ENCODE measurements at places on chromosomes 11 and 22. TPM values are rescaled to one million over a fixed set of nuclear protein-coding genes. Genes with fewer than 3 reads are reported as not detected.

Gene ALDH3B2
- total RNA-seq = not detected

Gene MAJIN
- total RNA-seq = not detected

Gene KCTD14
- total RNA-seq = 0.25 TPM

Gene CCDC116
- 0.19 TPM for total RNA-seq

Gene HEPACAM
- total RNA-seq = not detected

Gene ANKK1
- 0.06 TPM for total RNA-seq

Gene RAG2
- total RNA-seq = not detected

Gene CARD18
- total RNA-seq = not detected

Gene RASL10A
- total RNA-seq = not detected

Gene CELF1
- 83.7 TPM for total RNA-seq

Gene RFPL3
- not detected for total RNA-seq

Gene DNAJB13
- not detected for total RNA-seq

Gene POU2AF3
- total RNA-seq = not detected

Gene MRGPRX4
- not detected for total RNA-seq

Gene BCO2
- 1.2 TPM for total RNA-seq

Gene IRAG1
- 73.2 TPM for total RNA-seq

Gene AQP11
- total RNA-seq = 0.56 TPM

Gene CWF19L2
- total RNA-seq = 10.4 TPM

Gene LRRC74B
- not detected for total RNA-seq

Gene C11orf91
- total RNA-seq = 0.19 TPM

Gene SLC35E4
- total RNA-seq = 18.9 TPM

Gene MTA2
- 102 TPM for total RNA-seq

Gene FOSL1
- 24.0 TPM for total RNA-seq

Gene RFPL1
- not detected for total RNA-seq

Gene ASRGL1
- 1.5 TPM for total RNA-seq

Gene IL18
- not detected for total RNA-seq

Gene FAM180B
- not detected for total RNA-seq

Gene OR4D5
- total RNA-seq = not detected

Gene FGF3
- total RNA-seq = not detected

Gene GGT5
- 9.7 TPM for total RNA-seq

Gene DDTL
- 0.92 TPM for total RNA-seq

Gene C1QTNF4
- total RNA-seq = 0.06 TPM

Gene C11orf65
- 0.62 TPM for total RNA-seq

Gene ISX
- not detected for total RNA-seq

Gene MMP8
- total RNA-seq = not detected

Gene ZNF280A
- total RNA-seq = not detected

Gene GPHA2
- total RNA-seq = not detected

Gene TCN2
- 7.7 TPM for total RNA-seq

Gene LMO2
- total RNA-seq = 92.6 TPM

Gene CYB5R2
- 4.6 TPM for total RNA-seq

Gene H19
- total RNA-seq = not detected

Gene WNT7B
- total RNA-seq = not detected

Gene CSNK1E
- total RNA-seq = 134 TPM

Gene CNIH2
- total RNA-seq = 0.37 TPM

Gene NAP1L4
- total RNA-seq = 164 TPM

Gene SPINDOC
- 8.2 TPM for total RNA-seq

Gene DRD4
- total RNA-seq = not detected

Gene CENPM
- total RNA-seq = 28.4 TPM

Gene GNAZ
- total RNA-seq = 1.8 TPM

Gene ZFP91
- 47.2 TPM for total RNA-seq

Gene PAX6
- total RNA-seq = 0.26 TPM
